Activated naive CD4-positive, alpha-beta T cell treated with anti-CD3 and anti-CD28 coated beads for 36 hours (primary cell): ENCODE measurements at places on chromosomes 5 and 9. TPM values are rescaled to one million over a fixed set of nuclear protein-coding genes. Genes with fewer than 3 reads are reported as not detected.

The CYSRT1 gene
- 0.26 TPM for total RNA-seq

The LECT2 gene
- total RNA-seq: not detected

DNA sequence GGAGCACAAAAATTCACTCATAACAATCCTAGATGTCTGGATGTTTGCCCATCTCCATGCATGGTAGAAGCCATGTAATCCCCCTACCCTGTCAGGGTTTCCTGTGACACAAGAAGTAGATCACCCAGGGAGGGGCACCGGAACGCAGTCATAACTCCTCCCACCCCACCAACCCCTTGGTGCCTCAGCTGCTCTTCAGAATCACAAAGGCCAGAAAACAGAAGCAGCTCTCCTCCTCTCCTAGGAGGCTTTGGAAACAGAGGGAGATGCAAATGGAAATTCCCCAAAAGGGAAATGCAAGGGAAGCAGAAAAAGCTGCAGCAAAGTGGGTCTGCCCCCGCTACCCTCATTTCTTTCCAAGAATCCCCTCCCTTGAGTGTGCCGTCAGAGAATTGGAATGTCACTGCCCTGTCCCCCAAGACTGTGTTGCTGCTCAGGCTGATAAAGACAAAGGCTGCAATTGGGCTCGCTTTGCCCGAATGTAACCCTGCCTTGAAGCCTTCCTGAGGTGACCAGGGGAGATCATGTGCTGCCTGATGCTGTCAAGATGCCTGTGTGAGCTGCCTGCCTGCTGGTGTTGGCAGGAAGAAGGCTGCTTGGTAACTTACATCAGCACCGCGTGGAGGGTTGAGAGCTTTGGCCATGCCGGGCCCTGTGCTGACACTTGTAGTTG, 65.5 kb upstream of the ABCA1 start:
- peak; percentile 79 for DNase-seq

- no peak for DNase-seq
Observed at GRCh38 chr5:156241266-156241665, 85.7 kb upstream of the SGCD start.

- DNase-seq: no peak
Observed at GRCh38 chr5:35979715-35980114, 11.5 kb downstream of the UGT3A1 start.

- DNase-seq: no peak
Observed at GRCh38 chr5:172951371-172952033, 7.7 kb upstream of the RPL26L1 start.

GRCh38 chr5:119387945-119388618, 32.3 kb downstream of the TNFAIP8 start:
- no peak for DNase-seq

DNA sequence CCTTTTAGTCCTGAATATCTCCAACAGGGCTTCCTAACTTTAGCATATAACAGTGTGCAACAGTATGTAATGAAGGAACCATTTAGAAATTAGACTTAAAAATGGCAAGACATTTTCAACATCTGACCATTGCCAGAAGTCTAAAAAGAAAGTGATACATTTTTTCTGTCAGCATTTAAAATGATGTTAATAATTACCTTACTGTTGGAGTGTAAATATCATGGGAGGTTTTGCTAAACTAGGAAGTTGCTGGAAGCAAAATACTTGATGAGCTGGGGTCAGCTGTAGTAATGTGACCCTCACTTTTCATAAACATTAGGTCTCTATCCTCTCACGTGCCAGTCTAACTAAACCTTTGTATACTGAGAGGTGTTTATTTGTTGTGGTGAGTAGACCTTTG, 68.8 kb downstream of the NTRK2 start:
- no peak for DNase-seq
